ENCODE measurements at places on chromosomes 11 and 22.

- DNase-seq, result no peak
These were observed 2.0 kb upstream of the CCDC73 start for GRCh38 chr11:32796425-32796824.

- no peak for DNase-seq
These were observed at the start of gene KCNC1 for GRCh38 chr11:17734418-17734911. Gene KCNC1, plus strand, starts transcription at chr11:17734781. Its CDS starts 1,222 bp downstream, at chr11:17736003.

GRCh38 chr22:45291061-45291930 lies 6.5 kb downstream of the UPK3A start:
- no peak for DNase-seq

GRCh38 chr11:73590991-73591390 lies 6.9 kb downstream of the FAM168A start:
- no peak for DNase-seq

DNA sequence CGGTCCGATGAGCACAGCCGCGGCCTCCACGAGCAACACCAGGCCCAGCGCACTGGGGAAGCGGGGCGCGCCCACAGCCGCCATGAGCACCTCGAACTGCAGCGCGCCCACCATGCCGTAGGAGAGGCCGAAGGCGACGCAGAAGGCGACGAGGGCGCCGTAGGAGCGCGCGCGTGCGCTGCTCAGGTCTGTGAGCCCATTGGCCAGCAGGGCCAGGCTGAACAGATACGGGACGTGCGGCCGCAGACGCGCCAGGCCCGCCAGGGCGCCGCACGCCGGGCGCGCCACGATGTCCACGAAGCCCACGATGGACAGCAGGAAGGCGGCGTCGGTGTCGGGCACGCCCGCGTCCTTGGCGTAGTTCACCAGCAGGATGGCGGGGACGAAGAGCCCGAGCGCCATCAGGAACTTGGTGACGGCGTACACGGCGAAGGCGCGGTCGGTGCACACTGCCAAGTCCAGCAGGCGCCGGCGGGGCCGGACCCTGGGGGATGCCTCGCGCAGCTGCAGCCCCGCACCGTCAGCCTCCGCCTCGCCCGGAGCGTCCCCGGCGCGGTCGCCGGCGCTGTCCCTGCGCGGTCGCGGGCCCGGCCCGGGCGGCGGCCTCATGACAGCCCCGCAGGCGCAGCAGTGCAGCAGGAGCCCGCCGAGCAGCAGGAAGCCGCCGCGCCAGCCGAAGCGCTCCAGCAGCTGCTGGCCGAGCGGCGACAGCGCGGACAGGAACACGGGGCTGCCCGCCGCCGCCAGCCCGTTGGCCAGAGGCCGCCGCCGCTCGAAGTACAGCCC lies 2.9 kb downstream of the SLC16A8 start:
- DNase-seq, result no peak

- DNase-seq, result no peak
These were observed 33.1 kb upstream of the PAMR1 start for GRCh38 chr11:35558513-35558912.

GRCh38 chr11:79159657-79160450 lies 281.0 kb downstream of the TENM4 start:
- no peak for DNase-seq

GRCh38 chr11:113985906-113986305 lies 11.0 kb downstream of the HTR3A start:
- DNase-seq, result no peak

DNA sequence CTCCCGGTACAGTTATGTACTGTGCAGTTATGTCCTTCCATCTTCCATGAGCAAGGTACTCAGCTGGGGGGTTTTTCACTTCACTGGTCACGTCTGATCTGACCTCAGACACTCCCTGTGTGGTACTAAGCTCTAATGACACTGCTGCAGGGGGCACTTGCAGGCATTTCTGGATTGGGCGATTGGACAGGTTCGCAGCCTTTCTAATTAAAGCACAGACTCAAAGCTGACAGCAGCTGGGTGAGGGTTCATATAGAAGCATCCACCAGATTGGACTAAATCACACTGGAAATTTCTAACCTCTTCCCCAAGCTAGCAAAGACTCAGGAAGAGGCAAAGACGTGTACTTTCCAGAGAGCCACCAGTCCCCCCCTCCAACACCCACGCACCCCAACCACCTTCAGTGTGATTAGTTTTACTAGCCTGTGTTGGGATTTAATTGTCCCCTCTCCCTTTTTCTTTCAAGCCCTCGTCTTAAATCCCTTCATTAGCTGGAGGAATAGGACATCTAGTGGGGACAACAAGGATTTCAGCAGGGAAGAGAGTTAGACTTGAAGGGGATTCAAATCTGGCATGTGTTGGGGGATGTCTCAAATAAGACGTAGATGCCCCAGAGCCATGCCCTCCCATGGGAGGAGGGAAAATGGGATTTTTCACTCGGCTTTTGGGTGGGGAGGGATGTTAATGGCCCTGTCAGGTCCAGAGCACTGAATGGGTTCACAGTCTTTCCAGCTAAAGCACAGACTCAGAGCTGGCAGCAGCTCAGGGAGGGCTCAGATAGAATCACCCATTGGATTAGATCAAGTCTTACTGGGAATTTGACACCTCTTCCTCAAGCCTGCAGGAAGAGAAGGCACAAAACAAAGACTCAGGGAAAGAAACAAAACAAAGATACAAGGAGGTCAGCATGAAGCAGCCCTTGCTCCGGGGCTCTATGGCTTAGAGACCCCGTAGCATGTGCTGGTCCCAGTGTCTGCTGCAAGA lies 10.9 kb downstream of the INS start:
- no peak for DNase-seq

DNA sequence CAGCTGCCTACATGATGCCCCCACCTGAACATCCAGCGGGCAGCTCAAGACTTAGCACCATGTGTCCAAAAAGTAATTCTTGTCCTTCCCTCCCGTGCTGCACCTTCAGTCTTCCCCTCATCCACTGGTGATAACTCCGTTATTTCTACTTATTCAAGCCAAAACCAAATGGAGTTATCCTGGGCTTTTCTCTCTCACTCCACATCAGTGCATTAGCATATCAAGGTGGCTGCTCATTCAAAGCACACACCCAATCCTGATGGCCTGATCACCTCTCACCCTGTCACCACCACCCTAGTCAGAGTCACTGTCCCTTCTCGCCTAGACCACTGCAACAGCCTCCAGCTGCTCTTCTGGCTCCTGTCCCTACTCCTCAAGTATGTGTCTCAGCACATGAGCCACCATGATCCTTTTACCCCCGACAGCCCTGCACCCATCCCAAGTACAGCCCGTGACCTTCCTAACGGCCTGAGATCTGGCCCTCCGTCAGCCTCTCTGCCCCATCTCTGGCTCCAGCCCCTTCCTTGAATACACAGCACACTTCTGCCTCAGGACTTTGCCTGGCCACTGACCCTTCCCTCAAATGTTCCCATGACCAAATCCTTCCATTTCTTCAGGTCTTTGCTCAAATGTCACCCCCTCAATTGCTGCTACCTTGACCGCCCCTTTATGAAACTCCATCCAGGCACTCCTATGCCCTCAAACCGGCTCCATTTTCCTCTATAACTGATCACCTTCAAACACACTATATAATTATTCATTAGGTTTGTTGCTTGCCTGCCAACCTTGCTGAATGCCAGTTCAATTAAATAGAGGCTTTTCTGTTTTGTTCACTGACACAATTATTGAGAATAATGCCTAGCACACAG lies 19.7 kb upstream of the SLC25A1 start:
- no peak for DNase-seq

DNA sequence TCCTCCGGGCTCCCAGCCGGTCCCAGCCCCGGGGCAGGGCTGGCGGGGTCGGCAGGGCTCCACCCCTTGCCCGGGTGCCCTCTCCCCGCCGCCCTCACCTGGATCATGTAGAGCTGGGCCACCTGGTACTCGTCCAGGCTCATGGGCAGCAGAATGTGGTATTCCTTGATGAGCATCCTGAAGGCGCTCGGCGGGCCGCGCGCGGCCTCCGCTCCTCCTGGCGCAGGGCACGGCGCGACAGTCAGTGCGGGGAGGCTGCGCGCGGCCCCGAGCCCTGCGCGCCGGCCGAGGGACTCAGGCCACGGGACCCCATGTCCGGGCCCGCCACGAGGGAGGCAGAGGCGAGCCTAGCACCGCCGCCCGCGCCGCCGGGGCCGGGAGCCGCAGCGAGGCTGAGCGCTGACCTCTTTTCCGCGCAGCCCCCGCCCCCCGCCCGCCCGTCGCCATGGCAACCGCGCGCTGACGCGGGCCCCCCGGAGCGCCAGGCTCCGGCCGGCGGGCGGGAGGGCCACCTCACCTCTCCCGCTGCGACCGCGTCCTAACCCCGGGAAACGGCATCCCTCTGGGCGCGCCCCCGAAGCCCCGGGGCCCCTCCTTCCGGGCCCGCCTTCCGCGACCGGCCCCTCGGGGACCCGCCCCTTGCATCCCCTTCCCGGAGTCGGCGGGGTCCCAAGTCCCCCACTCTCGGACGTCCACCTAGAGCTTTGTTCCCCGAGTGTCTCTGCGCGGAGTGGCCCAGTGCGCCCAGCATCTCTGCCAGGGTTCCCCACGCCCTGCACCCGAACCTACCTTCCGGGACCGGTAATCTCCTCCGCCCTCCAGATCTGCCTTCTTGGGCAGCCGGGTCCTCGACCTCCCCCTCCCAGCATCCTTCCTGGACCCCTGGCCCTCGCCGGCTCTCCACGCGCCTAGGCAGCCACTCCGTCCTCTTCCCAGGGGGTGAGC lies 886 bp downstream of the PITPNM1 start:
- no peak for DNase-seq

DNA sequence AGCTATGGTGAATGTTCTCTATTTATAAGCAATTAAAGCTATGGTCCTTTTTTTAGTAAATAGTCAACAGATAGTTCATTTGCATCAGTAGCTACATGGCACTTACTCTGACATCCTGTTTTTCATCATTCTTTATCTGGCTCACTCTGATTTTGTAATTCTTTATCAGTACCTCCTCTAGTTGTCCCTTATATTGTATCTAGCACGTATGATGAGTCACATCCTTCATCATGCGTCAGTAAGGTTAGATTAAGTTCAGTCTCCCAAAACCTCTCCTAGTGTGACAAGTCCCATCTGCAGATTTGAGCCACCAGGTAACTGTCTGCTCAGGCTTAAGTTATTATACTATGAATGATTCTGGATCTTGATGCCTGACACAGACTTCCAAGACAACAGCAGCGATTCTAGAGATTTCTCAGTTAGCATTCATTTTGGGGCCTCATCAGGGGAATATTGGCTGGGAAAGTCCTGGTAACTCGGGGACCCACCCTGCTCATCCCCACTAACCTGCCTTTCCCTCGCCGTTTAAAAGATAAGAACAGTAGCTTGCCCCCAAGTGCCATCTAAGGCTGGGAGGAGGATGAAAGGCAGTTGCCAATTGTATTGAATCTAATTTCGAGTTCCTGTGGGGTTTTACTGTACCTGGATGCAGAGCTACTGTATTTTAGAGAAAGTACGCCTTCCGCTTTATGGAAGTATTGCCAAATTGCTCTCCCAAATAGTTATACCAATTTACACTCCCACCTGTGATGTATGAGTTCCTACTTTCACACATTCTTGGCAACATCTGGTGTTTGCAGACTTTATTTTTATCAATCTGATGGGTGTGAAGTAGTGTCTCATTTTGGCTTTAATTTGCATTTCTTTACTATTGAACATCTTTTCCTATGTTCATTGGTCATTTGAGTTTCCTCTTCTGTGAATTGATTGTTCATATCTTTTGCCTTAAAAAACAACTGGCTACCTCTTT lies 55.9 kb downstream of the ZC3H12C start:
- DNase-seq, result no peak

DNA sequence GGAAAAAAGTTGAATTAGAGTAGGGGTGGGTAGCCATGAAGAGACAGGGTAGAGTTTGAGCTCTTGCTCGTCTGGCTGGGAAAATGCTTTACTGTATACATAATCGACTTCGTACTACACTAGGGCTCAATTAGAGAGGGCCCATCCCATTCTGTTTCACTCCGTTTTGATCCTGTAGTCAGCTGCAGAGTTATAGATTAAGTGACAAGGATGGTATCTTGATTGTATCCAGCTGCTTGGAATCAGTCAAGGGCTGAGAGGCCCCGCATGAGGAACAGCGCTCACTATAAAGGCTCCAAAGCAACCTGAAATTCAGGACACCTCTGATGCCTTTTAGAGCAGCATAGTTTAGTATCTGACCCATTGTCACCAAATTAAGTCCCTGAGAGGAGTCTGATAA lies 81.6 kb downstream of the ALX4 start:
- DNase-seq, result no peak

DNA sequence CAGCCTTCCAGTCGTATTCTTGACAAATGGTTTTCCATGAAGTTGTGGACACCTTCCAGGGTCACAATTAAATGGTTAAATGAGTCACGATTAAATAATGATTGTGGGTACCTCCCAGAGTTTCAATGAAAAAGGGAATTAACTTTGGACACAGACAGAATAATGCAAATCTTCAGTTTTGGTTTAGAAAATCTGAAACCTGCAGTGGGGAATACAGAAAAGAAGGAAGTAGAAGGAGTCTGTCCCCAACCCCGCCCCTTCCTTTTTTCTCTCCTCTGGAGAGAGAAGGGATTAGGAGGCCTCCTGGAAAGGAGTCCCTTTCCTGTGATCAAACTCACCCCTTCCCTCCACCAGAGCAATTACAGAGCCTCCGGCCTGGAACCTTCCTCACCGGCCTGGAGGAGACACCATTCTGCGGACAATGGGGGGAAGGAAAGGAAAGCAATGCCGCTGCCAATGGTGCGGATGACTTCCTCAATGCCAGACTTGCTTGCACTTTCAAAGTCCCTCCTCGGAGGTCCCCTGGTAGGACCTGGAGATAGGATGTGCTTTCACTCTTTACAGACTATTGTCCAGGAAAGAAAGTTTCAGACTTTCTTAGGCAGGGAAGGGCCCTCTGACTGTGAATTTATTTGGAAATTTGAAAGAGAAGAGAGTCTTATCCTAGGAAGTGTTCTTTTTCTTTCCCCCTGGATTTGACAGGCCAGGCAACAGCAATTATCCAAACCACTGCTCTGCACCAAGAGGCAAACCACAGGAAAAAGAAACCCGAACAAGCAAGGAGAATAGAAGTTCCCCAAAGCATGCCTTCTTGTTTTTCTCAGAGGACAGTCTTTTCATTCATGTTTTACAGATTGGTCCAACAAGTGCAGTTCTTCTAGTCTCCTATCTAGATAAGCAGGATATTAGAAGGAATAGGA lies 86.8 kb downstream of the PTPRJ start:
- no peak for DNase-seq

- no peak for DNase-seq
These were observed 527.4 kb downstream of the BRD1 start for GRCh38 chr22:49300241-49300640.

GRCh38 chr11:118152020-118152551 lies 537 bp downstream of the SCN4B start:
- no peak for DNase-seq

DNA sequence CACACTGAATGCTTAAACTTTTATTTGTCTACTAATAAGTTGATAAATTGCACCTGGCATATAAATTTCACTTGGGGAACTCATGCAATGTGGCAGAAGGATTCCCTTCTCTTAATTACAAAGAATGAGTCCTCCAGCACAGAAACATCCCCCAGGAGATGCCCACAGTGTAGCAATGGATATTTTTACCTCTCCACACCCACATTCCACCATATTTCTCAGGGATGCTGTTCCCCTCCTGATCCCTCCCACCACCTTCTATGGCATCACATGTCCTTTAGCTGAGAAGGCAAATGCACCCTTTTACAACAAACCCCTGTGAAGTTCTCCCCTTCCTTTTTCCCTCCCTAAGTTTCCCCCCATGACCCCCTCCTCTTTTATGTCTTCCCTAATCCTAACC lies 56.1 kb upstream of the UBASH3B start:
- DNase-seq, result no peak

Data from ureter (tissue), 1 donor.